ENCODE measurements at places on chromosomes 7 and 10.

DNA sequence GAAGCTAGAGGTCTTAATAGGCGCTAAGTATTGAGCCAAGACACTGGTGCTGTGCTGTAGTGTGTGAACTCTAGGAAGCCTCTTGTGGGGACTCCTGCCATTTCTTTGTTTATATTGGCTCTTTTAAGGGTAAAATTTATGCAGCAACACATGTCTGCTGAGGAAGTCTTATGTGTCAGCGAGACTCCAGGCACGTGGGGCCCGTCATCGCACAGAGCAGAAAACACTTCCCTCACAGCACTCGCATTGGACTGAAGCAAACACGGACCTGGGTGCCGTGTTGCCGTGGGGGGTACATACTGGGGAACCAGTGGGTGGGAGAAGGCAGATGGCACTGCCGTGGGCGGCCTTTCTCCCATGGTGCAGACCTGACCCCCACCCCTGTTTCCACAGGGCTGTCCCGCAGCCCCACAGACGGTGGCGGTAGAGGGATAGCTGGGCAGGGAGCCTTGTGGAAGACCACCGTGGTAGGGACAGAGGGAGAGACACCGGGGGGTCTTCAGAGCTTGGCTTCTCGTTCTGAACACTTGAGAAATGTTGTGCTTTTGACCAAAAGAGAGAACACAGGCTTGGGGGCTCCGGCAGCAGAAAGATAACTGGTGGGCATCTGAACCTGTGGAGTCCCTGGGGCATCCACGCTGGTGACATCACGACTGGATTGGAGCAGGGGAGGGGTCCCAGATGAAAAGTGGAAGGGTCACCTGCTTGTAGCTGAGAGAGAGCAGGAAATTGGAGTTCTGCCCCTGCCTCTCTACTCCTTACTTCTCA, 284.7 kb upstream of the SHH start:
- no peak for DNase-seq

- no peak for DNase-seq
Observed at GRCh38 chr7:19463581-19463980, 245.3 kb downstream of the POLR1F start.

DNA sequence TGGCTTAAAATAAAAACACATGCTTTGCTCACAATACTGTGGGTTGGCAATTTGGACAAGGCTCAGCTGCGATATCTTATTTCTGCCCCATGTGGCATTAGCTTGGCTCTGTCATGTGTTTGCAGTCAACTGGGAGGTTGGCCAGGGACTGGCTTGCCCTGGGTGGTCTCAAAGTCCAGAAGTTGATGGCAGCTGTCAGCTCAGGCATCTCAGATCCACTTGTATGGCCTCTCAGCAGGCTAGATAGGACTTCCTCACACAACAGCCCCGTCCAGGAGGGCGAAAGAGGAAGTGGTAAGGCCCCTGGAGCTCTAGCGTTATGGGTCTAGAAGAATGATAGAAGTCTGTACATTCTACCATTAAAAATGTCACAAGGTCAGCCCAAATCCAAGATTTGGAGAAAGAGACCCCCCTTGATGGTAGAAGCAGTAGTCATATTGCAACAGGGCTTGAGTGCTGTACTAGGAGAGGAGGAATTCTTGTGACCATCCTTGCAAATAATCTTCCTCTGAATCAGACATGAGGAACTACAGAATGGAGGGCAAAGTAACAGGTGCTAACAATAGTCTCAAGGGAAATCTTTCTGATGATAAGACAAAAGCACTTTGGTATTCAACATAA, 166.2 kb downstream of the FAM107B start:
- DNase-seq = no peak

GRCh38 chr10:77638321-77639101, 903 bp upstream of the KCNMA1 start:
- no peak for DNase-seq

- DNase-seq = no peak
Observed at GRCh38 chr10:34370126-34370525, 445.0 kb downstream of the PARD3 start.

DNA sequence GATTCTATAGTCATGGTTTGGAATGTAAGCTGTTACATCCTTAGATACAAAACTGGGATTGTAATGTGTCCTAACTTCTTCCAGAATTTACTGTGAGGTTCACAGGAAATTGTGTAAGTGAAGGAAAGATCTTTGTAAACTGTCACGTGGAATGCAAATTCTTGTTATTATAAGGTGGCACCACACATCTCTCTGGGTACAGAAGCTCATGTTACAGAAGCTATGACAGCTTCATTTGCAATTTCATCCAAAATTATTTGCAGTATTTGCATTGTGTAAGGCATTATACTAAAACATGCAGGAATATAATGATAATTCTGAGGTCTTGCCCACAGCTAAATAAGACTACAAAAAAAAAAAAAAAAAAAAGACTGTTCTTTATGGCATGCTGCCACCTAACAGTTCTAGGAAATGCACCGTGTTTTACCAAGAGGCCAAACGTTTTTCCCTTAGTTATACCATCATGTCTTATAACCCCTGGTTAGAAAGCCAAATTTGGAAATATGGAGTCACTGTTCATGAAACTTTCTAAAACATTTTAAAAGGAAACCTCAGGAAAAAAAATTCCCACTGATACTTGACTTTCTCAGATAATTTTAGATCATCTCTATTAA, 17.6 kb downstream of the MINDY3 start:
- no peak for DNase-seq

GRCh38 chr10:128714644-128715415, 588.6 kb upstream of the MKI67 start:
- DNase-seq = no peak
